Foreskin keratinocyte (primary cell): ENCODE measurements at places on chromosomes 1 and 21. TPM values are rescaled to one million over a fixed set of nuclear protein-coding genes. Genes with fewer than 3 reads are reported as not detected.

The ALPL gene
- polyA plus RNA-seq = 2.2 TPM in 1 of 2 replicates, not detected in the other

The HHIPL2 gene
- 0.04 and 0.08 TPM in 2 replicates for polyA plus RNA-seq

The GPATCH2 gene
- polyA plus RNA-seq = 3.7 and 5.3 TPM in 2 replicates

The TFF1 gene
- polyA plus RNA-seq = not detected in 2 replicates
